T-helper 22 cell (primary cell): ENCODE measurements at places on chromosomes 5 and 9.

- DNase-seq, result peak; percentile 77
Measured at GRCh38 chr9:32384364-32385151, at the start of gene ACO1. ACO1 (plus strand) TSS chr9:32384643; CDS start chr9:32405507, 20,864 bp downstream.

- no peak for DNase-seq
Measured at GRCh38 chr9:34866614-34867013, 91.5 kb upstream of the PHF24 start.

DNA sequence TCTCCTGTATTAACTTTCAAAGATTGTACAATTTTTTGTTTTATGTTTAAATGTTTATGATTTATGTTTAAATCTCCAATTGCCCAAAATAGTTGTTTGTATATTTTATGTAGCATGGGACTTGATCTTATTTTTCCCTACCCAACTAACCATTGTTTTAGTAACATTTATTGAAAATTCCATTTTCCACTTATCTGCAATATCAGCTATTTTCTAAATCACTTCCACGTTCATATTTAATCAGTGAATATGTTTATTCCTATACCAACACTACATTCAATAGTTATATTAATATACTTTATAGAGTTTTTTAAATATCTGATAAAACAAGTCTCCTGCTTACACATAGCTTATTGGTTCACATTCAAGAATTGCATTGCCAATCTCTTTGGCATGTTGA is 532.2 kb downstream of the CHSY3 start:
- DNase-seq, result no peak

DNA sequence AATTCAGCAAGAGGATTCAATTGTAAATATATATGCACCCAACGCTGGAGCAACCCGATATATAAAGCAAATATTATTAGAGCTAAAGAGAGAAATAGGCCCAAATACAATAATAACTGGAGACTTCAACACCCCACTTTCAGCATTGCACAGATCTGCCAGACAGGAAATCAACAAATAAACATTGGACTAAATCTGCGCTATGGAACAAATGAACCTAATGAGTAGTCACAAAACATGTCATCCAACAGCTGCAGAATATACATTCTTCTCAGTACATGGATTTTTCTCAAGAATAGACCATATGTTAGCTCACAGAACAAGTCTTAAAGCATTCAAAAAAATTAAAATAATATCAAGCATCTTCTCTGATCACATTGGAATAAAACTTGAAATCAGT is 86.1 kb upstream of the SLC1A1 start:
- DNase-seq, result no peak

- DNase-seq, result no peak
Measured at GRCh38 chr9:78320875-78321496, 24.1 kb downstream of the PSAT1 start.

DNA sequence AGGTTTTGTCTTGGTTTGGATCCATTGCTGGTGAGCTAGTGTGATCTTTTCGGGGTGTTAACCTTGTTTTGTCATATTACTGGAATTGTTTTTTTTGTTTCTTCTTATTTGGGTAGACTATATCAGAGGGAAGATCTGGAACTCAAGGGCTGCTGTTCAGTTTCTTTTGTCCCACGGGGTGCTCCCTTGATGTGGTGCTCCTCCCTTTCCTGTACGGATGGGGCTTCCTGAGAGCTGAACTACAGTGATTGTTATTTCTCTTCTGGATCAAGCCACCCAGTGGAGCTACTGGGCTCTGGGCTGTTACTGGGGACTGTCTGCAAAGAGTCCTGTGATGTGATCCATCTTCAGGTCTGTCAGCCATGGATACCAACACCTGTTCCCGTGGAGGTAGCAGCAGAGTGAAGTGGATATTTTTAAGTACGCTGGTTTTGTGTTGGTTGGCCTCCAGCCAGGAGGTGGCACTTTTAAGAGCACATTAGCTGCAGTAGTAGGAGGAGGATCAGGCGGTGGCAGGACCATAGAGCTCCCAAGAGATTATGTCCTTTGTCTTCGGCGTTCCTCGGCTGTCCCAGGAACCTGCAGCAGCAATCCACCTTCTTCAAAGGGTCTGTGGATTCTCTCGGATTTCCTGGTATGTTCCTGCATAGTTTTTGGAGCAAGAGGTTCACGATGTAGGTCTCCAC is 27.2 kb downstream of the SCAMP1 start:
- no peak for DNase-seq

GRCh38 chr9:27385606-27386322 is 88.8 kb upstream of the EQTN start:
- no peak for DNase-seq
